Chondrocyte (in vitro differentiated cells): ENCODE measurements at places on chromosomes 13 and 19. TPM values are rescaled to one million over a fixed set of nuclear protein-coding genes. Genes with fewer than 3 reads are reported as not detected.

Gene CRLF1
- total RNA-seq, result 13.2 to 21.9 TPM (median 15.3 TPM) in 3 replicates

Gene ZNF534
- not detected in 3 replicates for total RNA-seq

Gene APOC4
- not detected in 3 replicates for total RNA-seq

Gene C19orf44
- 3.1 to 5.8 TPM (median 3.2 TPM) in 3 replicates for total RNA-seq

Gene NLRP7
- total RNA-seq, result not detected in 3 replicates
